ENCODE measurements at places on chromosomes 4 and X. TPM values are rescaled to one million over a fixed set of nuclear protein-coding genes. Genes with fewer than 3 reads are reported as not detected.

Gene PDCL2
- 0.34 TPM for total RNA-seq

Gene TMEM187
- 5.1 TPM for total RNA-seq

Gene COX7B2
- not detected for total RNA-seq

Gene CCNA2
- 0.93 TPM for total RNA-seq

Gene IRF2
- 13.7 TPM for total RNA-seq

Gene BCAP31
- total RNA-seq, result 239 TPM

Gene FSTL5
- not detected for total RNA-seq

Measured in nasal cavity respiratory epithelium epithelial cell of viscerocranial mucosa (primary cell).